T-helper 17 cell (primary cell): ENCODE measurements at places on chromosomes 3 and 15.

- DNase-seq = no peak
Measured at GRCh38 chr3:177795859-177796258, 598.6 kb upstream of the TBL1XR1 start.

- no peak for DNase-seq
Measured at GRCh38 chr3:180977498-180977897, 12.0 kb downstream of the DNAJC19 start.

DNA sequence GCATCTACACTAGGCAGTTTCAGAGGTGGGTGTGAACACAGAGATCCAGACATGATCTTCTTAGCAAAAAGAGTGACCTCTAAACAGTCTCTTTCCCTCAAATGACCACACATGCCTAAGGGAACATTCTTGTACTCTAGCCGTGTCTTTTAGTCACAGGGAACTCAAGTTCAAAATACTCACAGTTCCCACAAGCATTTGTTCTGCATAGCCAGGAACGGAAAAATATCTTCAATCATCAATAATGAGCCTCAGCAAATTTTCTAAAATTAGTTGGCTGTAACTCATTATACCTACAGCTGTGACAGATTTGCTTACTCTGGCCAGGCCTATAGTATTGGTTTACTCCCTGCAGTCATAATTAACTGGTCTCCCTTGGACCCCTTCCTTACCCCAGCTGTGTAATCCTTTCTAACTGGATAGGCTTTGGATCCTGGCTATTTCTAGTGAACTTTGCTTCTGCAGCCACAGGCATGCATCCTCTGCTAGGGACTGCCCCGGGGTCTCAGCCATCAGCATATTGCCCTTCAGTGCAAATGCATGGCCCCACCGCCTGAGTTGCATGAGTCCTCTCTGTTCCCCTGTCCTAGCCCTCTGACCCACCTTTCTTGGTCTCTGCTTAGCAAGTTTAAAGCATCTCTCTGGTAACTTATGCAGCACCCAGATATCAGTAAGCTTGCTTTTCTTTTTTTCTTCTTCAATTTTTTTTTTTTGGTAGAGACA lies 56.0 kb upstream of the HACD2 start:
- no peak for DNase-seq

DNA sequence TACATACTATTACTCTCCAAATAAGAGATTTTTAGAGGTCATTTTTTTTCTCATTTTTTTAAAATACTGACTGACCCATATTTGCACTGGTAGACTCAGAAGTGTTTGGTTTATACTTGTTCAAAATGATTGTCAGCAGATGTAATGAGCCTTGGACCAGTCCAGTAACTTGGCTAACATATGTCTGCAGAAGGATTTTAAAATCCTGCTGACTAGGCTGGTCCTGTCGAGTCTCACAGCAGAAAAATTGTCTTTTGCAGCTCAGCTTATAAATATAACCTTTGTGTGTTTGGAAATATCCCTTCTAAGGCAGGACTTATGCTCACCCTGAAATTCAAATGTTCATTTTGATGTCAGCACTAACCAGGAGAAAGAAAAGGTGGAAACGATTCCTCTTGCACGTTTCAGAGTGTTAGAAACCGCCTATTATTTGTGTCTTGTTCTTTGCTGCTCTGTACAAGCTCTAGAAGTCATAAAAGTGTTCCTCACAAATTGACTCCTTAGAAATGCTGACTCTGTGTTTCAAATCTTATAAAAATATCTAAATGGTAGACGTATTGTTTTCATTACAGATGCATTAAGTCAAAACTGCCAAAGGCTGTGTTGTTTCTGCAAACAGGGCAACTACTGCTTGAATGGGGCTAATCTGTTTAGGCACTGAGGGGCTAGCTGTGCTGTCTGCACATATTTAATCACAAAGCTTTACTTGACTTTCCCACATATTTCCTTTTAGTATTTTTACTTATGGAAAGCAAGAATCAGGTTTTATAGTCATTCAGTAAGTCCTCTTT lies 95.3 kb downstream of the CHL1 start:
- no peak for DNase-seq

GRCh38 chr15:62549345-62549970 lies 384.4 kb upstream of the C2CD4B start:
- no peak for DNase-seq

GRCh38 chr3:89246326-89246725 lies 138.9 kb downstream of the EPHA3 start:
- no peak for DNase-seq

DNA sequence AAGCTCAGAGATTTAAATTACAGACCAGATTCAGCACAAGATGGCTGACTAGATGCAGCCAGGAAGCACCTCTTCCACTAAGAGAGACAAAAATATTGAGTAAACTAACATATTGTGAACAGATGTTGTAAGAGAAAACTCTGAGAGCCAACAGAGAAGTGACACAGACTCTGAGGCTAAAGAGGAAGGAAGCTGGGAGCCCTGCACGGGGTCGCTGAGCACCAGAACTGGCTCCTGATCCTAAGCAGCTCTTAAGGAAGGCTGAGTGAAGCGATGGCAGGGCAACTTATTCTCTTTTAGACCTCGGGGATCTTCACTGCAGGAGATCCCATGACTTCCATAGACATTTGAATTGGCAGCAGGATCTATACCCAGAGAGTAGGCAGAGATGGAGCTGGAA lies 578.0 kb upstream of the GRM7 start:
- DNase-seq = no peak

DNA sequence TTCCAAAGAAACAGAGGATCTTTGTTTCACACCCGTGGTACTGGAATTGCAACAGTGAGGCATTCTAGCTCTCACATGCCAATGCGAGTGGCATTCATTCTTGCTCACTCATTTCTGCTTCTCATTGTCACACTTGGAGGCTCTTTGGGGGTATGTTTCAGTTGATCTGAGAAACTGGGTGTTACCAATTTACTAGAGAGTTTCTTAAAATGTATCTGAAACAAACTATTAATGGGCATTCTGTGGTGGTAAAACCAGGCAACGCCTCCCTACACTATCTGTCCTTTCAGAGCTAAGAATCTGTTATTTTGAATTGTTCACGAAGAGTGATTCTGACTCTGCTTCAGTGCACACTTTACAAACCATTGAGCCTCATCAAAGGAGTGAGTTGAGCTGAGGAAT lies 140.6 kb upstream of the BHLHE40 start:
- DNase-seq = no peak

GRCh38 chr15:90901175-90902039 lies 1.7 kb upstream of the MAN2A2 start:
- DNase-seq = no peak

DNA sequence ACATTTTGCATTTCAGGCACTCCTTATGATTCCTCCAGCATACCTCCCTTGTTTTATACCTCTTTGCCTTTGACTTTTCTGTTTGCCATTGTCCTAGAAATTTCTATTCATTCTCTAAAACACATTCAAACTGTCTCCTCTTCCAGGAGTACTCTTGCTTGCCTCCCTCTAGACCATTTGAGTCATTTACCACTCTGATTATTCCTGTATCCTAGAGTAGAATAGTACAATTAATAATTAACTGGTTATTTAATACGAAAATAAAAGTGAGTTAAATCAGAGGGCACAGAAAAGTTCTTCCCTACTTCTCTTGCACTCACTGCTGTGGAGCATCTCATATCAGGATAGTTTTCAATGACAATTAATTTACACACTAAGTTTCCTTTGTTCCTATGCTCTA lies 290.2 kb upstream of the RORA start:
- DNase-seq = no peak

GRCh38 chr3:12370758-12371157 lies 81.9 kb downstream of the PPARG start:
- no peak for DNase-seq

DNA sequence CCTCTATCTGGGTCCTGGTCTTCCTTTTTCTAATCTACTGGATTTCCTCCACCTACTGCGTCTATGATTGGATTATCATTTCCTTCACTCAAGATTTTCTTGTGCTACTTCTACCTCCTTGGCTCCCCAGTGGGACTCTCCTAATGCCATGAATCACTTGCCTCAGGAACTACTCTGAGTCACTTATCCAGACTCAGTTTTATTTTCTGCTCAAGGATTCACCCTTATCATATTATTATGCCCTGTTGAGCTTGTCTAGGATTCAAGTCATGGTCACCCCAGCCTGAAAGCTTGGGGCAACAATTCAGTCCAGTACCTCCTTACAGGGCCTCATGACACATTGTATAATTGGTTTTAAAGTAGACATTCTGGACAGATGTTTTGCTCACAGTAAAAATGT lies 968.1 kb downstream of the ROBO1 start:
- DNase-seq = no peak

DNA sequence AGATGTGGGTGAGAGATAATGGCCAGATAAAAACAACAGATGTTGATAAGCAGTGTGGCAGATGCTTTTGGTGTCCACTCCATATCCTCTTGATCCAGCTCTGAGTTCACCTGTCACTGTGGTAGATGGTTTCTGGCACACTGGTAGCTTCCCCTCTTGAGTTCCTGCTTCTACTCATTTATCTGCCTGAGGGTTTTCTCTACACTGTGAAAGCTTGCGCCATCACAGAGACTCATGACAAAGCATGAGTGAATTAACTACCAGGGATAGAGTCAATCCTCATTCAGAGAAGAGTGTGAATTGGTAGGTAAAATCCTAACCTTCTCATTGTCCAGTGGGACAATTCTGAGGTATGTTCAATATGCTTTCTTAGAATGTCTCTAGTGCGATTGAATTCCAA lies 50.0 kb upstream of the ARHGEF26 start:
- no peak for DNase-seq

DNA sequence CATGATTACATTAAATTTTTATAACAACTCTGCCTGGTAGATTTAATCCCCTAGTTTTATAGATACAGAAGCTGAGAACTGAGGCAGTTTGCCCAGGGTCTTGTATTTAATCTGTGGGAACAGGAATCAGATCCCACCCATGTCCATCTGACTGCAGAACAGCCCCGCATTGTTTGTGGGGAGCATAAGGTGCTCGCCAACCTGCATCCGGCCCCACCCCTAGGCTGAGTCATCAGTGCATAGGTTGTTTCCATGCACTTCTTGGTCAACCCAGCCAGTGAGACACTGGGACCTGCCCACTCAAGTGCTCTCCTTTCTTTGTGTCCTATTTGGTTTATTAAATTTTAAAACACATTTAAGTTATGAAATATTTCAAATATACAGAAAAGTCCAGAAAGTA lies 266.2 kb downstream of the OPA1 start:
- DNase-seq = no peak

DNA sequence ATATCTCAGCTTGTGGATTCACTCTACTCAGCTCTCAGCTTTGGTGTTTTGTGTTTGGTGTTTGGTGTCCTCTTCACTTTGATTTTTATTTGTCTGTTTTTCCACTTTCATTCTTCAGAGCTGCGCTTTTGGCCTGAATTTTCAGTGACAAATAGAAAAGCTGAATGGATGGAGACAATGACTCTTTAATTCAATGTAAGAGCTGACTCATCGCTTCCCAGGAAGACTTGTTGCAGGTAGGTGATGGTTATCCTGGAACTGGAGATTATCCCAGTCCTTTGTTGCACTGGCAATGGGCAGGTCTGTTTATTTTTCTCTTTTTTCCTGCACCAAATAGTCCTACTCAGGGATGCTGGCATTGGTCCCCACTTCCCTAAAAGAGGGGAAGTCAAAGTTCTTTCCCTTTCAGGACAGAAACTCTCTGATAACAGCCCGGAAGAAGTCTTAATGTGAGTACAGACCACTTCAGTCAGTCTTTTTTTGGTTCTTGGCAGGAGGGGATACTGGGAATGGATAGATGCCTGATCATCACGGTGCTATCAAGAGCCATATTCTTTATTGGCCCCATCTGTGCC lies 12.4 kb upstream of the AEN start:
- no peak for DNase-seq

- DNase-seq = no peak
Measured at GRCh38 chr3:147377412-147378367, 28.7 kb downstream of the ZIC4 start.

DNA sequence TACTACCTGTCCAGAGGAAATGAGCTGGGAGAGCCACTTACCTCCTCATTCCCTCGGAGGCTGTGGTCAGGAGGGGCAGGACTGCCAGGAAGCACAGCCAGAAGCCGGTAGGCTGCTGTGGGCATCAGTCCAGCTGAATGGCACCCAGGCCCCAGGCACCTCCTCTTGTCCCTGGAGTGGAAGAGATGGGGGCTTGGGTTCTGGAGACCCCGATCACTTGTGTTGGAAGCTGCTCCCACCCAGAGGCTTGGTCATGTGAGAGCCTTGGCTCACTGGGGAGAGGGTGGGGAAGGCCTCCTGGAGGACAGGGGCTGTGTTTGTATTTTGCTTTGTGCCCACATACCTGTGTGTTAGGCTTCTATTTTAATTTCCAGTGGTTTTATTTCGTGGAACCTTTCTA lies 261.9 kb downstream of the GABRG3 start:
- no peak for DNase-seq

DNA sequence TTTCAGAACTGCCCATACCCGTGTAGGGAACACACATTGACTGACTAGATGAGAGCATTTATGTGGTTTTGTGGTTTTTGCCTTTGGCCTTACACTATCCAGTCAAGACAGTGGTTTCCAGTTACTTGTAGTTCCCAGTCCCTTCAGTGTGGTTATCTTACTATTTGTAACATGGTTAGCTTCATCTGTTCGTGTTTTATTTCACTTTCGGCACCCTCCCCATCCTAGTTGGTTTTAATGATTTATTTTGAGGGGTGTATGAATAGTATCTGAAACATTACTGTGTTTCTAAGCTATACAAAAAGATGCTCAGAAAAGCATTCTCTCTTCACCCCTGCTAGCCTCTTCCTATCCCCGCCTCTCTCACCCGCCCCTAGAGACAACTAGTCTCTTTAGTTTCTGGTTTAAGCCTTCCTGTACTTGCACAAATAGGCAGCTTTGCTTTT lies 14.1 kb downstream of the LYSMD4 start:
- DNase-seq = no peak

DNA sequence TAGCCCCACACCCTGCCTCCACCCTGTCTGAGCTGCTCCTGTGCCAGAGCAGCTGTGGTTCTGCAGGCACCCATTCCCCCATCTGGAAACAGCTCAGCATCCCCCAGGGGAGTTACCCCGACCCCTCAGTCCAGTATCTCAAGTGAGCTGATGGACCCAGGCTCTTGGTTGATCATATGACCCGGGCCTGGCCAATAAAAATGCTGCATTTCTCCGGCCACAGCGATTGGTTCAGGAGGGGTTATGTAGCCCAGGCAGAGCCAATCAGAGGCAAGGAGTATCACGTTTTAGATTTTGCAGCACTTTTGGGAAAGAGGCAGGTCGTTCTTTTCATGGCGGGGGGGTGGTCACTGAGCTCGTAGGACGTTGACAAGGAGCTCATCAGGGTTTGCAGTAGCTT lies 120.8 kb downstream of the TPRA1 start:
- DNase-seq = no peak
